NCI-H1048 (cell line): ENCODE measurements at places on chromosomes 12 and 14.

GRCh38 chr14:105529319-105529568 is 2.9 kb downstream of the TMEM121 start:
- DNase-seq = no peak

DNA sequence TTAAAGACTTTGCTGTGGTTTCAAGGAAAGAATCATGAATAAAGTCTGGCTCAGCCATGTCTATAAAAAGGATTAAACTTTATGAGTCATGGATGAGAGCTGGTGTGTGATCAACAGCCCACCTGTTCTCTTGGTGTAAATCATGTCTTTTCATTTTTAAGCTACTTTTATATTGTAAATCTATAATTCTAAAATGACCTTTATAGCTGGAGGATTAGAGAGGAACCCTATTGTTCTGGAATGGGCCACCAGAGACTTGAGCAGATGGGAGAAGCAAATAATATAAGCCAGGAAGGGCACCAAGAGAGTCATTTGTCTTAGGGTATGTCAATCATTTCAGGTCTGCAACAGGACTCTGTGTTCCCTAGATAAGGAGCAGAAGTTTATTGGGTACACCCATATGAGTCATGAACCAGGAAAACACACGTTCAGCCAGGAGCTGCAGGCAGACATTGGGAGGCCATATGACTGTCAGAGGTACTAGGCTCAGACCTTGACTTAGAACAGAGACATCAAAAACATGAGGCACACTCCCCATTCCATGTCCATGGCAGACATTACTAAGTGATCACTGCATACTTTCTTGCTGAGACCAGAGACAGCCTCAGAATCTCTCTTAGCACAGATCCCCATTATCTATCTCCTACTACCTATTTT is 49.3 kb downstream of the NDUFA12 start:
- DNase-seq = no peak

- DNase-seq = no peak
Measured at GRCh38 chr12:129467289-129467688, 436.5 kb downstream of the TMEM132D start.

DNA sequence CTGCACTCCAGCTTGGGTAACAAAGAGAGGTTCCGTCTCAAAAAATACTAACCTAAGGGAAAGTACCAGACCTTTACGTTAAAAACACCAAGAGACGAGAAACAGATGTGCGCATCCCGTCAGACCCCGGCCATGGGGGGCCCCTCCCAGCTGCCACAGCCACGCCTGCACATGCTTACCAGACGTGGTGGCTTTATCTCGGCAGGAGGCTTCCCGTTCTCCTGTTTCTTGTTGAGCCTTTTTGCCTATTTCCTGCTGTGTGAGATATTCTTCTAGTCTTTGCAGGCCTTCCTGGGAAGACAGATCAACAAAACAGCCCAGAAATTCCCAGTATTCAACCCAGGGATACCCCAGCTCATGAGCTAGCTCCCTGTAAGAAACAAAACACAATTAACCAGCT is 23.6 kb downstream of the PGAM5 start:
- no peak for DNase-seq

DNA sequence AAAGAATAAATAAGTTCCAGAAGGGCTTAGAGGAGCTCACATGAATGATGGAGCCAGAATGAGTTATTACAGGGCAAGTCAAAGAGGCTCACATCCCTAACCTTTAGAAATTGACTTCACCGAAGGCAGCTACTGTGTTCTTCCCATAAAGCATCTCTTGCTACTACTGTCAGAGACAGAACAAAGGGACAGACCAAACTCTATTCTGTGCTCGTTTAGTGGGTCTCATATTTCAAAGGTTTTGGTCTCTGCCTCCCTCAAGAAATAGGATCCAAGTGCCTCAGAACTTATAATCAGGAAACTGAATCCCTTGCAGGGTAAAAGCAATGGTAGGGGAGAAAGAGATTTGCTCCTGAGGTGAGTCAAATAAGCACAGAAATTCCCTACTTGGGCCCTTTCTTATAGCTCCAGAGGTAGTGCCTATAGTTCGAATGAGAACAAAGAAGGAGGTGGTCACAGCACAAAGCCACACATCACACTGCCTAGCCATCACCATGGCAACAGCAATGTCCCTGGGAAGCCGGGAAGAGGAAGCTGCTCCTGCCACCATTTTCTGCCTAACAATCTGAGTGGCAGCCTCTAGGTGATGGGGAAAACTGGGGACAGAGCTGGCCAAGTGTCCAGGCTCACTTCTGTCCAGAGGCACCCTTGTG is 294.9 kb downstream of the FOXN3 start:
- DNase-seq = no peak

- DNase-seq = no peak
Measured at GRCh38 chr14:93975791-93976476, 436 bp downstream of the ASB2 start.

DNA sequence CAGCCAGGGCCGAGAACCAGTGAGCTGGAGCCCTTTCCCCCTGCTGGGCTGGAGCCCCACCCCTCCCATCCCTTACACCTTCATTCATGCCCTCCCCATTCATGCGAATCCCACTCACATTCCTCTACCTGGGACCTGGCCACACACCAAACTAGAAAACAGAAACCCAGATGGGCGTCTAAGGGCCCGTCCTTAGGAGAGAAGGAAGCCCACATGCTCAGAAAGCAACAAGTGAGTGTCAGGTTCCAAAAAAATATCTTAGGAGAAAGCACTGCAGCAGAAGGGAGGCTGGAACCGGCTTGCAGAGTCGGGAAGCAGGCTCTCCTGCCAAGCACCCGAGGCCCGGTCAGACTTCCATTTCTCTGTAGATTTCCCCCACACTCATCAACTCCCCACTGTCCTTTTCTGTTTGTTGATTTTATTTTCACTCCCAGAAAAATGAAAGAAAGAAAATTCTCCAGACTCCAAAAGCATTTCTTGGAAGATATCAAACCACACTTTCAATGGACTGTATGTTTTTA is 13.6 kb downstream of the BCL11B start:
- no peak for DNase-seq

- DNase-seq = no peak
Measured at GRCh38 chr12:22935090-22935489, 310.1 kb downstream of the ETNK1 start.

GRCh38 chr12:4243091-4243490 is 30.5 kb upstream of the CCND2 start:
- DNase-seq = no peak

DNA sequence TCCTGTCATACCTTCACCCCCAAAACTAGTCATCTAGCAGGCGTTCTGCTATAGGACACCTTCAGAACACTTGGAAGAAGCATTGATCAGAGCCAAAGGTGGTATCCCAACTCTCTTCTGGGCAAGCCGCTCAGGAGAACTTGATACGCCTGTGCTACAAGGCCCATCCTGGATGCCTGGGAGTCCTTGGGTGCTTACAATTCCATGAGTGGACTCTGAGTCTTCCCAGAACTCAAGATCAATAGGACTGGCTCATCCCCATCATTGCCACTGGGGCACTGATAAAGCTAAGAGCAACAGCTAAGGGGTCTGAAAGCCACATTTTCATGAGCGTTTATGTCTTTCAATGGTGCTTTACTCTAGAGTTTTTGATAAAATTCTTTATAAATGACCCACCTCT is 1.9 kb downstream of the SPTB start:
- no peak for DNase-seq

GRCh38 chr12:76556368-76556767 is 3.2 kb downstream of the OSBPL8 start:
- DNase-seq = no peak

GRCh38 chr12:48489012-48489411 is 6.7 kb downstream of the C12orf54 start:
- DNase-seq = no peak

DNA sequence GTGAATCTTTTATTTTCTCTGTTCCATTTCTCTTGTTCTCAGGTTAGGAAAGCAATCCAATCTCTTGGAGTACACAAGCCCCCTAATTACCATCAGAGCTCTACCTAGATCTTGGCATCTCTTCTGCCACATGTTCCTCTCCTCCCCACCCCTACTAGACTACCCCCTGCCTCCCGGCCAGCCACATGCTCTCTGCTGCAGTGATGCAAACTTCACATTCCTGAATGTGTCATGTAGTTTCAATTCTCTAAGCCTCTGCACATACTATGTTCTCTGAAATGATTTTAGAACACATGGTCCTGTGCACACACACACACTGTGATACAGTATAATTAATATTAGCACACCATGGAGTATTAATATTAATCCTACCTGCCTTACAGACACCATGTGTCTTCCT is 104.6 kb downstream of the EFCAB11 start:
- DNase-seq = no peak

GRCh38 chr14:25887251-25887878 is 710.5 kb downstream of the NOVA1 start:
- no peak for DNase-seq

GRCh38 chr14:21268617-21269251 is 508 bp downstream of the HNRNPC start:
- no peak for DNase-seq

DNA sequence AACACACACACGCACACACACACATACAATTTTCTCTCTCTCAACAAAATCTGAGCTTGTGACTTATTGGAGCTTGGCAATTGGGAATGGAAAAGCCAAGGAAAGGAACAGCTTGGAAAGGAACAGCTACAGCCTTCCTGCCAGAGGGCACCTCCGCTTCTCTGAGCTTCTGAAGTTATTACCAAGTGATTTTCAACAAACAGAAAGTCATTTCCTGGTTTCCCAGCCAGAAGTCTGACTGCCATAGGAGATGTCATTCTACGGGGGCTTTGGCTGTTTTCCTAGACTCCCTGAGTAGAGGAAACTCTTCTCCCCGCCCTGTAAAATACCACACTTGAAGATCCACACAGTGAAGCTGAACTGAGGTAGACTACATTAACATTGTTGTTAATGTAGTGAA is 198.3 kb downstream of the CFAP54 start:
- DNase-seq = no peak

GRCh38 chr14:37472906-37473305 is 122.1 kb downstream of the FOXA1 start:
- DNase-seq = no peak

- DNase-seq = no peak
Measured at GRCh38 chr12:26255893-26256645, 60.7 kb downstream of the SSPN start.

DNA sequence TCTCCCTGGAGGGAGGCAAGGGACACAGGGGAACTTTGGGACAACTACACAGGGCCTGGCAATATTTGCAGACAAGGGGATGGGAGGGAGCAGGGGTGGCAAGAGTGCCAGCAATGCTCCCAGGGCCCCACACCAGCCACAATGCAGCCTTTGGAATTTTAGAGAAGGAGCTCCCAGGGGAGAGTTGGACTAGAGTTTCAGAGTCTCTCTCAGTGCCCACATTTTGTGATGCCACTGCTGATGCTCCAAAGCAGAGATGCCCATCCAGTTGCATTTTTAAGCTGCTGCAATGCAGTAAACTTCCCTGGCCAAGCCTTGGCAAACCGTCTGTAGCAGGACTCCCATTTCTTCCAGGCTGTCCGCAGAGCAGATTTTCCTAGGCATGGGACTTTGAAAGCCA is 98.9 kb downstream of the ZFP36L1 start:
- DNase-seq = no peak

GRCh38 chr14:105473677-105474482 is 741 bp upstream of the CRIP2 start:
- DNase-seq = peak; percentile 66

- no peak for DNase-seq
Measured at GRCh38 chr12:121990692-121991603, 30.7 kb upstream of the BCL7A start.

DNA sequence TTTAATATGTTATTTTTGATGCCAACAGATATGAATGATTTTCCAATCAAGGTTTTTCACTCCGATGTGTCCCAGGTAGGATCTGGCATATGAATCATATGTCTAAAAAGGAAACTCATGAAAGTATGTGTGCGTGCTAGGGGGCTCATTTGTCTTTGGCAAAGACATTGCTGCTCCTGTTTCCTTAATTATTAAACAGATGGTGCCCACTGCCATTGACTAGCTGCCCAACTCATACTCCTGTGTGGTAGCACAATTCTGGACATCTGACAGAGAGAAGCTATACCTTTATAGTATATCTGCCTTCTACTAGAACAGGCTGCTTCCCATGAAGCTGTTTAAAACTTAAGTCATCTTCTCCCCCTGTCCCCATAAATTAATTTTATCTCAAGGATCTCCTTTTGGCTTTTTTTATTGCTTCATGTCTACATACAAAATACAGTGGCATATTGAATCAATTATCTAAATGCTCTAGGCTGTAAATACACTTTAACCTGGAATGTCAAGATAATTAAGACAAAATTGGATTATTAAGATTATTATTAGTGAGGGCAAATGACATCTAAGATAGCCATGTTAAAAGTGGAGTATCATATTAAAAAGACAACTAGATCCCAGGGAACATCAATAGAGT is 1.4 kb upstream of the PDE3A start:
- DNase-seq = no peak

DNA sequence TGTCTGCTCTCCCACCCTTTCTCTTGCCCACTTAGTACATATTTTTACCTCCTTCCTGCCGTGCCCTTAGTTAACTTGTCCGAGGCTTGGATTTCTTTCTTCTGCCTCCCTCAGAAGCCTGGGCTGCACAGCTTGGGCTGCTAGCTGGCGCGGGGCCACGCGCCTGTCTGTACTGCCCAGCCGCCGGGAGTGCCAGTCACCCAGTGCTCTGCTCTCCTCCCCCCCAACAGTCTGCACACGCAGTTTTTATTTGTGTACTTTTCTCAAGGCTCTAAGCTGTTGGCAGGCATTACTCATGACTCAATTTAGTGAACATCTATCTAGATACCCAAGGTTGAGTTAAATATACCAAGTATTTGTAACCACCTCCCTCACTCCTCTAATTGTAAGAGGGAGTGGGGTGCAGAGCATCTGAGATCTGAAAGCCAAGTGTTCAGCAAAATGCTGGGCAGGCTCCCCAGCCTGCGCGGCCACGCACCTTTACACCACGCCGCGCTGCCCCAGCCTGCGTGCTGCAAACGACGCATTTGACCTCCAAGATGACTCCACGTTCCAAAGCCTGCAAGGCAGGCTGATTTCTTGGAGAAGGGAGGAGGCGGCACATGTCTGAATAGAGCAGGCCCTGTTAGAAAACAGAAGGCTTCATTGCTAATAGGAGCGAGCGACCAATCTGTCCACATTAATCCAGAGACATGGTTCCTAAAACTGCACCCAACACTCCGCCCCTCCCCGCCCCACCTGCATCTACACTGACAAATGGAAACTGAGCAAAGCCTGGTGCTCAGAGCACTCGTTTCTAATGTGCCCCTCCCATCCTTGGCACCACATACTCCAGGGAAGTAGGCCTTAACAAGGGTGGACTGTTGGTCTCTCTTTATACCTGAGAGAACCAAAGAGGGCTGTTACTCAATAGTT is 18.2 kb upstream of the CACNA2D4 start:
- DNase-seq = no peak

DNA sequence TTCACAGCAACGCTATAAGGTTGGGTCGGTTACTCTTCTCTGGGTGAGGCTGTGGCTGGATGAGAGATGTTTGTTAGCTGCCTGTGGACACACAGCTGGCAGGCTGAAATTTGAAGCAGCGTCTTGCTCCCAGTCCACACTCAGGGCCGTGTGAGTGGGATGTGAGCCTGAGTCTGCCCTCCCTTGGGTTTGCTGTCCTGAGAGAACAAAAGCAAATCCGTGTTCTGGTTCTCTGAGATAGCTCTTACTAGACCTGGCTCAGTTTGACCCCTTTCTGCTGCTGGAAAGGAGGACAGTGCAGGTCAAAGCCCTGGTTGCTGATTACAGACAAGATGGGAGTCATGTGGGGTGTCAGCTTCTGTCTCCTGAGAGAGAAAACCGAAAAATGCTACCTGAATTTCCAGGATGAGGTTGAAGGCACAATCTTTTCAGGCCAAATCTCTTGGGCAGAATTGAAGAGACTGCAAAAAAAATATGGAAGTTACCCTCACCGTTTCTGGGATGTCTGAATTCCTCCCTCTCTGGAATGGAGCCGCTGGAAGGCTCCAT is 270.8 kb downstream of the ZFP36L1 start:
- DNase-seq = no peak
